ENCODE measurements at places on chromosomes 6 and 20.

DNA sequence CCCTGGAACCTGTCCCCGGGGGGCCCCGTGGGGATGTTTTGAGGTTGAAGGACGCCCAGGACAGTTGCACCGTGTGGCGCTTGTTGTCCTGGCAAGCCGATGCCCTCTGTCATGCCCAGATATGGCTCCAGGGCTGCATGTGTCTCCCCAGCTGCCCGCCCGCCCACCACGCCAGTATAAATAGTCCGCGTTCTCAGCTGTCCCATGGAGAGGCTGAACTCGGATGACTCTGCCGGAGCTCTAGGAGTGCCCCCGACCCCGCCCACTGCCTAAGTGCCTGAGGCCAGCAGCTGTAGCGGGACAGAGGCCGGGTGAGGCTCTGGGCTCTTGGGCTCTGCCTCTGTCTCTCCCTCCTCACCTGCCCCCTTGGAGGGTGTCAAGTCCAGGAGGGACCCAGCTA, 83.0 kb upstream of the GATA5 start:
- DNase-seq: no peak

DNA sequence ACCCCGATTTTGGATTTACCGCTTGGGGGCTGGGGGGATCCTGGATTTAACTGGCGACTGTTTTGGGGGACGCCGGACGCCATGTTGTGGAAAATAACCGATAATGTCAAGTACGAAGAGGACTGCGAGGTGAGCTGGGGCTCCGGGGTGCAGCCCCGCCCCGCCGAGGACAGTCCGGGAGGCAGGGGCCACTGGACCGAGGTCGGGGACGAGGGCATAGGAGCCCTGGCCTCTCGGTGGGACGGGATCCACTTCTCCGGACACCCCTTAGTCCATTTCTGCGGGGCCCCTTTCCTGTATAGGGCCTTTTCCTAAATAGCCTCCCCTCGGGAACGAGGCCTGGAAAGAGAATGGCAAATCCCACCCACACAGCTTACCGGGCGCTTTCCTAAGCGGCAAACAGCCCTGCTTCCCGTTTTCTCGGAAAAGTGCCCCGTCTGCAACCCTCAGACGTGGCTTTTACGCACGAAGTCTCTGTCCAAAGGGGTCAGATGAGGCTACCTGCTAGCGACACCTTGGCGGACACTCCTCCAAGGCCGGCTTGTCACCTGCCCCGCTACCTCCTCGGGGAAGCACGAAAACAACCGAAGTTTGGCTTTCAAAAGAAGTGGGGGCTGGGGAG, 469 bp downstream of the TFAP2C start:
- DNase-seq: no peak

DNA sequence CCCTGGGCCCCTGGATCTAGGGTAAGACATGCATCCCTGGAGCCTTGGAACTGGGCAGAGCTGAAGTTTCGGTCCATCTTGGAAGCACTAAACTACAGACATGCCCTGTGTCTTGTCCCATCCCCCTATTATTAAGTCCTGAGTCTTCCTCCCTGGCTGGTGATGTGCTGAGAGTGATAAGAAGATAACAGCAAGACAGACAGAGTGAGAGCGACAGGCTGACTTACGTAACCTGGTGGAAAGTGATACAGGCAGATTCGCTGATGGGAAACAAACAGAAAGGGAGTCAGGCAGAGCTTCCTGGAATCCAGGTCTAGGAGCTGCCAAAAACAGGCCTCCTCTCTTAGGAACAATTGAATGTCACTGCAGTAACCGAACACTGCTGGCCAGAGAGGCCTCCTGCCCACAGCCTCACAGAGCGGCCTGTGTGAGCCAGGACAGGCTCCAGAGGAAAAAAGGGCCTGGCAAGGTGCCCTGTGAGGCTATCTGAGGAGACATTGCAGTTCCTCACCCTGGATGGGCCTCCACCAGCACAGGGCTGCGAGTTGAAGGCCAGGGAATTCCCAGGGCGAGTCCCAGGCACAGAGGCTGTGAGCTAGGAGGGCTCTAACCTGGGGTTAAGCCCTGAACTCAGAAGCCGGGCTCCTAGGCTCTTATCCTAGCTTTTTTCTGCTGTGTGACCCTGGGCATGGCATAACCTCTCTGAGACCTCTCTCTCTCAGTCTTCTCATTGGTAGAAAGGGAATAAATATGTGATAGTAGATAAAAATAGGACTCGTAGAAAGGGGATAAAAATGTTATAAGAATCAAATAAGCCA, 34.2 kb upstream of the B4GALT5 start:
- peak; percentile 65 for DNase-seq

- DNase-seq: no peak
These were observed 82.0 kb downstream of the PTPRK start for GRCh38 chr6:128438393-128438792.

DNA sequence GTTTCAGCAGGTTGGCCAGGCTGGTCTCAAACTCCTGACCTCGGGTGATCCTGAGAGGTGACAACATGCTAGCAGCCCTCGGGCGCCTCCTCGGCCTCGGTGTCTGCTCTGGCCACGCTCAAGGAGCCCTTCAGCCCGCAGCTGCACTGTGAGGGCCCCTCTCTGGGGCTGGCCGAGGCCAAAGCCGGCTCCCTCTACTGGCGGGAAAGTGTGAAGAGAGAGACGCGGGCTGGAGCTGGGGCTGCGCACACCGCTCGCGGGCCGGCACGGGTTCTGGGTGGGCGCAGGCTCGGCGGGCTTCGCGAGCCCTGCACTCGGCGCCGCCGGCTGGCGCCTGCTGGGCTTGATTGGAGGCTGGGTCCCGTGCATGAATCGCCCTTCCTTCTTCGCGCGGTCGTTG, 80.8 kb upstream of the RBM24 start:
- DNase-seq: no peak

GRCh38 chr6:113629975-113630737, 227.0 kb upstream of the MARCKS start:
- no peak for DNase-seq

GRCh38 chr20:44780226-44780625, 30.1 kb downstream of the RIMS4 start:
- DNase-seq: no peak

DNA sequence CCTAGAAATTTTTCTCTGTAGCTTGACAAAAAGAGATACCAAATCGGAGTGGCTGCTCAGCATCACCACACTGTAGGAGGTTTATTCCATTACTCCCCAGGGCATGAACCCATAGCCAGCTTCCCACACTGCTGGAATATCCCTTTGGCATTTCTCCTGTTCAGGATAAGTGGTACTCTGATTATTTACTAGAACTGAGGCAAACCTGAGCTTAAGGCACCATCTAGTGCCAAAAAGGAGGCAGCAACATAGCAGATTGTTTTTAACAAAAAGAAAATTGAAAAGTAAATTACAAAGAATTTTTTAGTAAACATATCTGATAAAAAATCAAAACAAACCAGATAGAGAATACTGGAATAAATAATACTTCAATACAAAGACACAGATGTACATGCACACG, 181.7 kb downstream of the WDR27 start:
- no peak for DNase-seq

DNA sequence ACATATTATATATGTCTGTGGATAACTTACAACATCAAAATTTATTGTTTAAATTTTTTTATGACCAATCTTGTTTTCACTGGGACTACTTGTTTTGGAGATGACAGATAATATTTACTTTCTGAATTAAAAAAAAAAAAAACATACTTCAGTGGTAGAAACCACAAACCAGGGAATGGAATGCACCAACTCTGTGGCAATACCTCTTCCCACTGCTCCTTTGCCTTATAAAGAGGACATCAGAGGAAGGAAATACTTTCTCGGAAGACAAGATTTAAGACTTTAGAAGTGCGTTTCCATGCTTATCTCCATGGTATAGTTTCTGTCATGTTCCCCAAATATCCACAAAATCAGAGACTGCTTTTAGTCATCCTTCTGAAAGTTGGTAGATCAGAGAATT, 1241.1 kb upstream of the EYS start:
- no peak for DNase-seq

GRCh38 chr6:151443454-151443853, 8.5 kb downstream of the RMND1 start:
- DNase-seq: no peak

GRCh38 chr20:51966296-51966971, 164.1 kb upstream of the SALL4 start:
- no peak for DNase-seq

DNA sequence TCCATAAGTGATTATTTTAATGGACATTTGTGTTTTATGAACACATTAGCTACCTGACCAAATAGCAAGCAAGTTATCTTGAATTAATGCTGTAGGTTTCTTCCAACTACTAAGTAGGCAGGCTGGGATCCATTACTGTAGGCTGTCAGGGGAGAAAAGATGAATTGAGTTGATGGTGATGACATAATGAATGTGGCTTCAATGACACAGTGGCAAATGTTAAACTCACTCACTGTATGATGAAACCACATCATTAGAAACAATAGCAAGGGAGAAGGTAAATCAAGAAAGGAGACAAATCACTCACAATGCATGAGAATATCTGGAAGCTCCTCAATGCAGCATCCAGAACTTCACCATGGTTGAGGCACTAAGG, 529.7 kb upstream of the CITED2 start:
- no peak for DNase-seq

- no peak for DNase-seq
These were observed 65.6 kb downstream of the SCAND1 start for GRCh38 chr20:35888657-35889056.

DNA sequence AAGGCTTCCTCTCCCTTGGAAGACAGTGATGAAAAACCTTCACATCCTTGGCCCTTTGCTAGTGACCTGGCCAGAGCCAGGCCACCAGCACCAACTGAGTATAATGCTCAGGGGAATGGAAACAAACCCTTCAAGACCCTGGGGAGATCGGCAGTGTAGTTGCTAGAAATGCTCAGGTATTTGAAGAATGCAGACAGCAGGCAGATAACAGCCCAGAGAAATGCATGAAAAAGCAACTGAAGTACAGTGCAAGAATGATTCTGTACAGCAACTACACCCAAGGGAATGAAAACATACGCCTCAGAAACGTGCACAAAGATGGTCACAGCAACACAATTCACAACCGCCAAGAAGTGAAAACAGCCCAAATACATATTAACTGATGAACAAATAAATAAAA, 41.1 kb downstream of the PPP1R3G start:
- no peak for DNase-seq

DNA sequence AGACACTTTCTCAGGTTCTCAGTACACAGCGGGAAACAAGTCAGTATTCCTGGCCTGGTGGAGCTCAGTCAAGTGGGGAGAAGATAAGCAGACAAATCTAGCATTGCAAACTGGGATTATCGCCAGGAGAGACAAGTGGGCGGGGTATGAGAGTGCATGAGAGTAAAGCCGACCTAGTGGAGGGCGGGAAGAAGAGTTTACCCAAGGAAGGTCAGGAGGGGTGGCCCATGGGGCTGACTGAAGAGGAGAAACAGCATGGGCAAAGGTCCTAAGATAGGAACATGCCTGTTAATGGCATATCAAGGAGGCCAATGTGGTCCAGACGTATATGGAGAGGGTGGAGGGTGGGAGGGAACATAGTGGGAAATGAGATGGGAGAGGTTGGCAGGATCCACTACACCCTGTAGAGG, 12.4 kb upstream of the CSNK2A1 start:
- DNase-seq: no peak

DNA sequence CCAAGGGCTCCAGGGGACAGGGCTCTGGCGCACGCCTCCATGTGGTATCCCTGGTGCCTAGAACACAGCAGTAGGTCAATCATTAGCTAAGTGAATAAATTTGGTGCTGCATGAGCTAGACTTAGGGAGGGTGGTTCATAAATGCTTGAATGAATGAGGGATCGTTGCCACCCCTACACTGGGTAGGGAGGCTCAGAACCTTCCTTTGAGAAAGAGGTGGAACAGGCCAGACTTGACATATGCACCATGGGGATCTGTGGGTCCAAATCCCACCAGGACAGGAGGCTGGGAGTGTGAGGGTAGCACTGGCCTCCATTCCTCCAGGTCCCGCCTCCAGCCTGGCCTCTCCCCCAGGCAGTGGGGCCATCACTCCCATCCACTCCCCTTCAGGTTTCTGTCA, 13.8 kb downstream of the TEAD3 start:
- DNase-seq: no peak

DNA sequence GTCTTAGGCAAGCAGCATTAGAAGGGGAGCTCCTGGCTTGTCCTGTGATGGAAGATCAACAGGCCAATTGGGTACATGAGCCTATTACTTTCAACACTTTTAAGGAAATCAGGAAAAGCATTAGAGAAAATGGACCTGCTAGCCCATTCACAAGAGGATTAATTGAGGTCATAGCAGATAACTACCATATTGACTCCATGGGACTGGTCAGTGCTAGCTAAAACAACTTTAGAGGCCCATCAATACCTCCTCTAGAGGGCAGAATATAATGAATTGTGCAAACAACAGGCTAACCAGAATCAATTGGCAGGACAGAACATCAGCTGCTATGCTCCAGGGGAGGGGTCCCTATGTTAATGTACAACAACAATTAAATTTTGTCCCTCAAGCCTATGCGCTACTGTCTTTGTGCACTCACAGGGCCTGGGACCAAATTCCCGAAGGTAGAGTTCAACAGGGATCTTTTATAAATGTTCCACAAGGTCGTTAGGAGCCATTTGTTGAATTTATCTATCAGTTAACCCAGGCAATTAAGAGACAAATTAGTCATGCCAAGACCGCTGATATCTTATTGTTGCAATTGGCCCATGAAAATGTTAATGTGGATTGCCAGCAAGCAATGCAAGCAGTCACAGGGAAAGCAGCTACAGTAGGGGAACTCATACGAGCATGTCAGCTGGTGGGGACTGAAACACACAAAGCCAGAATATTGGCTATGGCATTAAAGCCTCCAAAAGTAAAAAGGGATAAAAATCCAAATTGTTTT, 106.6 kb upstream of the BTN3A2 start:
- no peak for DNase-seq

- DNase-seq: no peak
These were observed 127.4 kb downstream of the DST start for GRCh38 chr6:56515081-56515905.

GRCh38 chr6:80465513-80465912, 359.0 kb downstream of the BCKDHB start:
- no peak for DNase-seq

GRCh38 chr6:7269816-7270215, 43.2 kb downstream of the SSR1 start:
- DNase-seq: no peak

- no peak for DNase-seq
These were observed 5.5 kb downstream of the PAX1 start for GRCh38 chr20:21710863-21711431.

DNA sequence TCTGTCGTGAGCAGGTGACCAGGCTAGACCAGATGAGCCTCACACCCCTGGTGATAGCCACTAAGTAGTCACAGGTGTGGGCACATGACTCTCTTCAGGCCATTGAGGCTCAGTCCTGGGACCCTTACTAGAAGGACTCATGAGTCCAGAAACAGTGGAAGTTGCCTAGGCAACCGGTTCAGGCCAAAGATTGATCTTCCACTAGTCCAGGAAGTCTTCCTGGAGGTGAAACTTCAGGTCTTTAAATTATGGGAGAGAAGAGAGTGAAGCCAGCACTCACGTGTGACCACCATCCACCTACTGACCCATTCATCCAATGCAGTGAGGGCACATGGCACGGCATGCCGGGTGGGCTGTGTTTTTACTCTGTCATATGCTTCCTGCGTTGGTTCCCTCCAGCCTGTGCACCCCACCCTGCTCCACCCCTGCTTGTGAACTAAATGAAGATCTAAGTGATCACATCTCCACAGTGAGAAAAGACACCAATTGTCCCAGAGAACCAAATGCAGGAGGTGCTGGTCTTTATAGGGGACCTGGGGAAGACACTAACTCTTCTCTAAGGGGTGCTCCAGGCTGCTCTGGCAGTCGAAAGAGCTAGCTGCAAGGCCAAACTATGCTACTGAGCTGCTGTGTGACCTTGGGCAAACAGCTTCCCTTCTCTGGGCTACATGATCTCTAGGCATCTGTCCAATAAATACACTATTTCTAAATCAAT, 12.5 kb upstream of the STX16 start:
- no peak for DNase-seq

- DNase-seq: no peak
These were observed 196.3 kb downstream of the FUT9 start for GRCh38 chr6:96212066-96212465.

Data from anterior cingulate cortex (tissue), 58 donors.